ENCODE measurements at places on chromosomes 6 and 20.

DNA sequence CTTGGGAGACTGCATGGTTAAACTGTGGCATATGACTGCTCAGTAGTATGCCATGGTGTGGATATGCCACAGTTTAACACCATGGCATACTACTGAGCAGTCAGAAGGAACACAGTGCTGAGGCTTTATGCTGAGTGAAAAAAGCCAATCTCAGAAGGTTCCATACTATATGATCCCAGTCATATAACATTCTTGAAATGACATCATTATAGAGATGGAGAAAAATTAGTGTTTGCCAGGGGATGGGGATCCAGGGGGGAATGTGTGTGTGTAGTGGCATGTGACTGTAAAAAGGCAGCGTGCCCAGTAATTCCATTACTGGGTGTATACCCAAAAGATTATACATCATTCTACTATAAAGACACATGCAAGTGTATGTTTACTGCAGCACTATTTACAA lies 85.8 kb downstream of the FOXF2 start:
- no peak for DNase-seq

DNA sequence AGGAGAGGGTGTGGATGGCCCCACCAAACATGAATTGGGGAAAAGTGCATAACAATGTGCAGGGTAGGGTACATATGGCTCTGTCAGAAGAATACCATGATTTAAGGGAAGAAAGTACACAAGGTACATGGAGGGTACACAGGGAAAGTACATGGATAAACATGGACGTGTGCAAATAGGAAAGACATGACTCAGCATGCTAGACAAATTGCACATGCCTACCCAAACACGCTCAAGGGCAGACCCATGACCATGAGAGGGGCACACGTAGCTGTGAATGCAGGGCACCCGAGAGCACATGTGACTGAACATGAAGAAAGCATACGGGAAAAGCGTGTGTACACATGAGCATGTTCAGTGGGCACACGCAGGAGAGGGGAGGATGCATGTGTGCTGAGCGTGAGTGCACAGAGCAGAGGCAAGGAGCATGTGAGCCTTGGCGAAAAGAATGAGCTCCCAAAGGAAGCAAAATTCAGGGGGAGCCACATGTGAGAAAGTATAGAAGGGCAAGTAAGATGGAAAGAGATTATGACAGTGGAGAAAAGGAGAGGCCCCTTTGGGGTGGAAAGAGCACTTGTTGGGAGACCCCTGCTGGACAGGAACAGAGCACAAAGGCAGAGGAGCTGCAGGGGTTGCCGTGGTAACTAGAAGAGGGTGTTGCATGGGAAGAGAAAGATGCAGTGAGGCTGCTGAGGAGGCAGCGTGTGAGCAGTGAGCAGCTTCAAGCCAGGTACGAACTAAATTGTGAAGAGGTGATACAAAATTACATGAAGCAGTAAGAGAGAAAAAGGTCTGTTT lies 17.8 kb downstream of the OR2H2 start:
- no peak for DNase-seq

DNA sequence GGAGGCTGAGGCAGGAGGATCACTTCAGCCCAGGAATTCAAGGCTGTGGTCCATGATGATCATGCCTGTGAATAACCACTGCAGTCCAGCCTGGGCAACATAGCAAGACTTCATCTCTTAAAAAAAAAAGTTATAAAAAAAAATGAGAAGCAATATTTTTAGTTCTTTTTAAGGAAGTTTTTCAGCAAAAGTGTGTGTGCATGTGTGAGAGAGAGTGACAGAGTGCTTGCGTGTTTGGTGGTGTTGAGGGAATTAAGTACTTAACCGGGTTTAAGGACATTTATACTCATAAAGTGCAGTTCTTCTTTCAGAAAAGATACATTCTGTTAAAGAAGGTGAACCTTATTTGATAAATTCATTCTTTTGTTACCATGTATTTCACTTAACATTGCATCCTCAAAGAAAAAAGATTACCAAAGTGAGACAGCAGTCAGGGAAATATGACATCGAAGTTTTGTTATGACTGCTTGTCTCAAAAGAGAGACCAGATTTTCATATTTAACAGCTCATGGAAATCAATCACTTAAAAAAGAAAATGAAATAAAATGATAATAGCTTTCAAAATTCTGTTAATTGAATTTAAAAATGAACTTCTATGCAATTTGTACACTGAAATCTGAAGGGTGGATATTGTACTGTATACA lies 254.7 kb downstream of the ARHGAP18 start:
- no peak for DNase-seq

- no peak for DNase-seq
Measured at GRCh38 chr6:128929869-128930268, 46.9 kb downstream of the LAMA2 start.

GRCh38 chr20:36154700-36155628 lies at the start of gene EPB41L1:
TSS of gene EPB41L1 (plus strand) at chr20:36154740. CDS start at chr20:36173778, 19,038 bp downstream.
- DNase-seq = no peak

DNA sequence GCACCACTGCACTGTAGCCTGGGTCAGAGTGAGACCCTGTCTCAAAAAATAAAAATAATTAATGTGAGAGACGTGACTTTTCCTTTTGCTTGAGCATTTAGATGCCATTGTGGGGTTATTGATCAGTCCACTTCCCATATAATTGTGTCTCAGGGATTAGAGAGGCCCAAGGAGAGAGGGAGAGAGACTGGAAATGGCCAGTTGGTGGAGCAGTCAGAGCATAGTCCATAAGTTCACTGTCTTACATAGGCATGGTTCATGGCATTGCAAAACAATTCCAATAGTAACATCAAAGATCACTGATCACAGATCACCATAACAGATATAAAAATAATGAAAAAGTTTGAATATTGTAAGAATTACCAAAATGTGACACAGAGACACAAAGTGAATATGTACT lies 15.2 kb upstream of the SDHAF4 start:
- no peak for DNase-seq
